PC-3 (cell line): ENCODE measurements at places on chromosomes 4 and X.

DNA sequence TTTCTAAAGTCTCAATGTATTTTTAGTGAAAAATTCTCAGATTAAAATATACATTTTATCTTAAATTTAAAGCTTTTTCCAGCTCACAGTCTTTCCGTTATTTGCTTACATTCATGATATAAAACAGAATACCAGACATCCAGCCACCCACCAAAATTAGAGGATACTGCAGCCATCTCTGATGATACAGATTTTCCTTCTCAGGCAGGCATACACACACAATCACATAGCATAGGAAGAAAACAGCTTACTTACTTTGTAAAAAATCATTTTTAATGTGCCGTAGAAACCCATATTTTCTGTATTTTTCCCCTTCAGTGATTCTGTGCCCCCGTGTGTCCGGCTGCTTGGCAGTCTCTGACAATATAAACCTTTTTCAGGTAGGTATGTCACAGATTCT, 183.7 kb downstream of the FBXW7 start:
- no peak for DNase-seq
- H3K27ac ChIP-seq = peak overlapping the region; percentile 9; the same call in 1 of the 2 replicates
- no peaks in the 10 kb centered on the region for H3K36me3 ChIP-seq
- H3K27me3 ChIP-seq = no peaks in the 10 kb centered on the region

- no peaks in the 10 kb centered on the region for H3K27me3 ChIP-seq
- no peak overlapping the region for H3K4me3 ChIP-seq
- no peaks in the 10 kb centered on the region for H3K4me1 ChIP-seq
- no peak for DNase-seq
- H3K27ac ChIP-seq = no peak overlapping the region
Observed at GRCh38 chrX:24110069-24110468, 39.5 kb upstream of the ZFX start.

DNA sequence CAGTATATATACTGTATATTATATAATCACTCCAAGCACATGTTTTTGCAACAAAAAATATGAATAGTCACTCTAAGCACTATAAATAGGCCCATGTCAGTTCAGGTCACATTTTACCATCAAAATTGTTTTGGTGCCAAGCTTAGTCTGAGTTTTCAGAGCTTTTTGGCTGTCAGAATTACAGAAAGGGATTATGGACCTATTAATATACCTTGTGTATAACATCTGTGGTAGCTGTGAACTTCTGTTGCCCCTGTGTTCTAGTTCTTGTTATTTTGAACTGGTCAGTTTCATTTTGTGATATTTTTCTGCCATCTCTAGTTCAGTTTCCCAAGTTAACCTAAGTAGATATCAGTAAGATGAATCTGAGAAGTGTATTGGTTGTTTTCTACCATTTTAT, 22.9 kb downstream of the EXOC1 start:
- no peak for DNase-seq
- no peak overlapping the region for H3K27ac ChIP-seq
- H3K4me1 ChIP-seq = peaks cover 7% of the 10 kb centered on the region; the same call in 1 of the 2 replicates
- no peak overlapping the region for H3K4me3 ChIP-seq
- H3K36me3 ChIP-seq = peaks cover 42% of the 10 kb centered on the region

DNA sequence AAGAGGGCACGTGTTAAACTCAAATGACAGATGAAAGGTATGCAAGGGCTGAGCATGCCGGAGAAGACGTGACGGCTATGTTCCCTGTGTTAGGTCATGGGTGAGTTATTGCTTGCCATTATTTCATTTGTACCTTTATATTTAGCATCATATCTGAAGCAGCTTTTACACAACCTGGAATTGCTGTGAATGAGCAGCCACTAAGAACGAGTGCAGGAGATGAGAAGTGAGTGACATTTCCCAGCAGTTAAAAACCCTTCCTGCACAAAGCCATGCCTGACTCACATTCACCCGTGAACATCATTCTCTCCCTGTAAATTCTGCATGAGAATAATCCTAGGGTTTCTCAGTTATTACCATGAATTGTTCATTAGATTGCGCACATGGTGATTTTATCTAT, 433.2 kb upstream of the ZFP42 start:
- DNase-seq = no peak
- no peak overlapping the region for H3K4me3 ChIP-seq
- H3K36me3 ChIP-seq = no peaks in the 10 kb centered on the region
- no peak overlapping the region for H3K27ac ChIP-seq

DNA sequence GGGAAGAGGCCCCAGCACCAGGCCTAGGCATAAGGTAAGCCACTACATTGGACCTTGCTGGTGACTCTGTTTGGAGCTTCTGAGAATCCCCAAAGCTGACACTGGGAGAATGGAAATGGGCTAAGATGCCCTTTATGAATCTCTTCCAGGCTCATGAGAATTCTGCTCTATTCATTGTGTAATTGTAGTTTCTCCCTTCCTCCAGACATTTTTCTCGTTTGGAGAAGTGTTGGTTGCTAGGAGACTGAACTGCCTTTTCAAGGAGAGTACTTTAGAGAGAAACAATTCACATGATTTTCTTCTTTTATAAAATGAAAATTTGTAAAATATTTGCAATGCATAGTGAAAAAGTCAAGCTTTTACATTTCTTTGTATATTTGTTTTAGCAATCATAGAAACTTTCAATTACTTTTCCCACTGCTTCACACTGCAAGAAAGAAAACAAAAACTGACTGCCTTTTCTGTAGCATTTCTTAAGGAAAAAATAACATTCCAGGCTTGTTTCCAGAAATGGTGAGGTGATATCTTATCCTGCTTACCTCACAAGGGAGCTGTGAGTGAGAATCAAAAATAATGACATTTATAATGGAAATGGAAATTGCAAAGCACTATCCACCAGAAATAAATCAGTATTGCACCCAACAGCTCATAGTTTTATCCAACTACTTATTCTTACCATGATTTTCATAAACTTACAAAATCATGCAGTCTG, 24.9 kb upstream of the DCHS2 start:
- no peak overlapping the region for H3K4me3 ChIP-seq
- no peaks in the 10 kb centered on the region for H3K36me3 ChIP-seq
- peaks cover 49% of the 10 kb centered on the region for H3K27me3 ChIP-seq

DNA sequence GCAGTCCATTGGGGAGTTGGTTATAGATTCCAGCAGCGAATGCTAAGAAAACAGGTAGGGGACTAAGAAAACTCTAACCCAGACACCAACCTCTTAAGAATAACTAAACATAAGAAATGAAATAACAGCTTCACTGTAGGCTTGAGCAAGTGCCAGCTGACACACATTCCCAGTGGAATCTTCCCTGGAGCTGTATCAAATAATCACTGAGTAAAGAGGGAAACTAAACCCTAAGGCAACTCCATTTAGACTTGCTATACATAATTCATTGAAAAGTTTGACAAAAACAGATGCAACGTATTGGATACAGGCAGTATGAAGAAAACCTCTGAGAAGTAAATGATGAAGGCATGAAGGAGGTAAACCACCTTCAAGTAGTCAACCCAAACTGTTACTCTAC, 293.5 kb downstream of the OPHN1 start:
- H3K27me3 ChIP-seq = no peaks in the 10 kb centered on the region
- no peak overlapping the region for H3K27ac ChIP-seq
- no peaks in the 10 kb centered on the region for H3K36me3 ChIP-seq
- no peak for DNase-seq
- H3K4me1 ChIP-seq = no peaks in the 10 kb centered on the region

- H3K4me3 ChIP-seq = no peak overlapping the region
- DNase-seq = no peak
- no peak overlapping the region for H3K27ac ChIP-seq
- H3K36me3 ChIP-seq = no peaks in the 10 kb centered on the region
Observed at GRCh38 chr4:42310358-42310757, 86.9 kb upstream of the SHISA3 start.

- H3K36me3 ChIP-seq = peaks cover 3% of the 10 kb centered on the region; the same call in 1 of the 2 replicates
- H3K27me3 ChIP-seq = no peaks in the 10 kb centered on the region
- H3K4me3 ChIP-seq = no peak overlapping the region
- H3K4me1 ChIP-seq = peaks cover 15% of the 10 kb centered on the region; the same call in 1 of the 2 replicates
- H3K27ac ChIP-seq = no peak overlapping the region
Observed at GRCh38 chr4:102665527-102665926, 95.2 kb downstream of the MANBA start.

GRCh38 chr4:43822621-43823020, 626.0 kb downstream of the KCTD8 start:
- H3K27me3 ChIP-seq = no peaks in the 10 kb centered on the region
- H3K27ac ChIP-seq = no peak overlapping the region
- no peaks in the 10 kb centered on the region for H3K36me3 ChIP-seq
- no peak for DNase-seq
- no peaks in the 10 kb centered on the region for H3K4me1 ChIP-seq

DNA sequence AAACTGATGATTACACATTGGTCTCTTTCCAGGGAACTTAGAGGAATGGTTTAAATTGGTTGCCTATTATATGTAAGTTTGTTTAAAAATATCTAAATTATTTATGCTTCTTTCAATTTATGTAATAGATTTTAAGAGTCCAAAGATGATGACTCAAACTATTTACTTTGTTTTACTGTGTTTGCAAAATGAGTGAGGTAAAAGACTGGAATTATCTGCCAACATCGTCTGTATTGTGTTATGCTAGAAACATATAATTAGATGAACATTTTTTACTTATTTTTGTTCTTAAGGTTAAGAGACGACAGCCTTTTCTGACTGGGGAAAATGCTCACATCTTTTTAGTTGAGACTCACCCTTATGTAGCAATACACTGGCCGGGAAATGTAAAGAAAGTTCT, 51.1 kb upstream of the SYTL5 start:
- DNase-seq = peak; percentile 69
- H3K27me3 ChIP-seq = no peaks in the 10 kb centered on the region
- peak overlapping the region; percentile 54 for H3K27ac ChIP-seq

DNA sequence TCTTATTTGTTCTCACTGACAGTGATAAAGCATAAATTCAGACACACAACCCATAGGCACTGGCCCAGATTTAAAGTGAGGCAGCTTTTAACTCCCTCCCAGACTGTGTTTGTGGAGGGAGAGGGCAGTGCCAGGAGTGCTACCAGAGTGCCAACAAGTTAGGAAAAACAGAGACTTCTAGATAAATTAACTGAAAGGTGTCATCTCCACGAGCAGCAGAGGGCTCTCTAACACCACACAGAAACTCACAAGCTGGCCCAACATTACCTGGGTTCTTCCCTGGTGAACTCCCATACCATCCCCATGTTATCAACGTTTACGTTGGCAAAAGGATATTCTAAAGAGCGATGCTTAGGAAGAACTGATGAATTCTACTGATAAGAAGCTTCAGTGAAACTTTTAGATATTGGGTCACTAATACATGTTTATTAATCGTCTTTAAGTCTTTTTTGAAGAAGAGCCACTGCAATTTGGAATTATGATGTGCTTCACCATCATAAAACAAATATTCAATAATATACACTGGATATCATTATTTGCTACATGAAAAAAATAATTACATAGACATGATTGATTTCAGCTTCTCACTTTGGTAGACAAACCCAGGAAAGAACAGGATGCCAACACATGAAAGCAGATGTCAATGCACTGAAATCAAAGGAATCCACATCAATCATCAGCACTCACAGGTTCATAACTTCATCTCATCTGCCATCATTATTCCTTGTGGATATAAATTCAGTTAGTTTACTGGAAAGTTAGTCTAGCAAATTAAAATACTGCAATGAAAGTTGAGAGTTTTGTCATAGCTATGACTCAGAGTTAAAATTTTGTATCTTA, 121.2 kb upstream of the NAP1L5 start:
- no peaks in the 10 kb centered on the region for H3K36me3 ChIP-seq
- H3K27me3 ChIP-seq = no peaks in the 10 kb centered on the region
- H3K4me3 ChIP-seq = no peak overlapping the region

DNA sequence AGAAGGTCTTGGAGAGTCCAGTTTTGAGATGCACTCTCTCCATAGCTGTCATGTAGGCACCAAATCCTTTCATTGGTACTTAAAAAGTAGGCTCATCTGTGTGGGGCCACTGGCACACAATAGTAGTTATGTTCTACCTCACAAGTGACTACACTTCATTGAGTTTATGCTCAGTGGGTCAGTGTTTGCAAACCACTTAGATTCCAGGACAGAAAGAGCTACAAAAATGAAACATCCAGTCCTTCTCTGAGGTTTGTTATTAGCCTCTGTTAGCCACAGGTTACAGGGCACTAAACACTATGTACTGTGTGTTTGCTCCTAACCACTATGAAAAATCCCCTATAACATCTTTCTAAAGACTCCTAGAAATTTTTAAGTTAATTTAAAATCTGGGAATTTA, 13.8 kb downstream of the RAB28 start:
- no peak overlapping the region for H3K27ac ChIP-seq
- H3K4me1 ChIP-seq = no peaks in the 10 kb centered on the region
- DNase-seq = no peak
- H3K4me3 ChIP-seq = no peak overlapping the region

GRCh38 chr4:74456056-74456744, 11.3 kb downstream of the AREG start:
- DNase-seq = peak; percentile 54
- H3K27ac ChIP-seq = peak overlapping the region; percentile 80
- H3K36me3 ChIP-seq = peaks cover 39% of the 10 kb centered on the region
- H3K27me3 ChIP-seq = no peaks in the 10 kb centered on the region

DNA sequence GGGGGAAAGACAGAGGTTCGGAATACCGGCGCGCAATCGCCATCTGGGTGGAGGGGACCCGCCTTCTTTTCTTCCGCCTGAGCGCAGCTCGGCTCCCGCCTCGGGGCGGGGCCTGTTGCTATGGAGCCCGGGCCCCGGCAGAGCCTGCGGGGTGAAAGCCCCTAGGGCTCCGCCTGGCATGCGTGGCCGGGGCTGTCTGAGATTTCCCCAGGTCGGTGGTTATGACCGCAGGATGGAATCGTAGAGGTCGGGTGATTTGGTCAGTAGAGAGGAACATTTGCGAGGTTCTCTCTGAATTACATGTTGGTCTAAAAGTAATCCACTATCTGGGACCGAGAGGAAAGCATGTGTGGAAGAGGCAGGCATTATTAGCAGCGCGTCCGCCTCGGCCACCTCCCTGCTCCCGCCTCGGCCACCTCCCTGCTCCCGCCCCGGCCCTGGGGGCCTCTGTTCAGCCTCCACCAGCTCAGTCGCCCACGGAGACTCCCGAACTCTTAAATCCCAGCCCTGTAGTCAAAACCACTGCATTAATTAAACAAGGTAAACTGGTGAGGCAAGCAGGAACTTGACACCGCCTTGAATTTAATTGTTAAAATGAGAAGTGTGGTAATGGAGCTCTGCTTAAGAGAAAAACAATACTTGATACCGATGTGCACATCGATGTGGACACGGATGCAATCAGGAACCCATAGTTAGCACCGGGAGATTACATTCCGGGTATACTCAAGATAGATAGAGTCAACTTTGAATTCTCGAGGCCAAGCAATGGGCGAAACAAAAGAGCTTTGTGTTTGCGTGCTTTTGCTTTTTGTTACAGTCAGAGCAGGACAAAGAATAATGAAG, 45.2 kb downstream of the TRIM2 start:
- H3K27ac ChIP-seq = peak overlapping the region; percentile 37
- no peaks in the 10 kb centered on the region for H3K36me3 ChIP-seq
- H3K4me1 ChIP-seq = peaks cover 34% of the 10 kb centered on the region
- H3K27me3 ChIP-seq = no peaks in the 10 kb centered on the region
- H3K4me3 ChIP-seq = peak overlapping the region; percentile 72

DNA sequence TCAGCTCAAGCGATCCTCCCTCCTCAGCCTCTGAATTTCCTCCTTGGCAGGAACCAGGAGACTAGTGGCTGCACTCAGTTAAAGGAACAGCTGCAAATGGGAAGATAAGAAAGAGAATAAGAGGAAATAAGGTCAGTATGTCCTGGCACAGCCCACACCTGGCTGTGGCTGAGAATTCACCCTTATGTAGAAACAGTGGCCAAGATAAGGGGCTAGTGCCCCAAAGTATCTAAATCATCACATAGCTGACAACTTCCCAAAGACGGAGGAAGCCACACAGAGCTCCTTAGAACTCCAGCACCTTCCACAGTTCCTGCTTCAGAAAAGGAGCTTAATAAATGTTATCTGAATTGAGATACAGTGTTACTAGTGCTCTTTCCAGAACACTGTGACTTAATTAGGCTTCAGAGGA, 2.3 kb upstream of the CHIC2 start:
- no peaks in the 10 kb centered on the region for H3K36me3 ChIP-seq
- DNase-seq = no peak
- peak overlapping the region; percentile 69 for H3K27ac ChIP-seq
- H3K4me1 ChIP-seq = peaks cover 43% of the 10 kb centered on the region
- H3K27me3 ChIP-seq = no peaks in the 10 kb centered on the region
- peak overlapping the region; percentile 9; the same call in 1 of the 2 replicates for H3K4me3 ChIP-seq
